Spleen (tissue), 13 donors: ENCODE measurements at places on chromosomes 3 and 15.

- DNase-seq = no peak
These were observed 18.2 kb upstream of the CLDN16 start for GRCh38 chr3:190369668-190370295.

DNA sequence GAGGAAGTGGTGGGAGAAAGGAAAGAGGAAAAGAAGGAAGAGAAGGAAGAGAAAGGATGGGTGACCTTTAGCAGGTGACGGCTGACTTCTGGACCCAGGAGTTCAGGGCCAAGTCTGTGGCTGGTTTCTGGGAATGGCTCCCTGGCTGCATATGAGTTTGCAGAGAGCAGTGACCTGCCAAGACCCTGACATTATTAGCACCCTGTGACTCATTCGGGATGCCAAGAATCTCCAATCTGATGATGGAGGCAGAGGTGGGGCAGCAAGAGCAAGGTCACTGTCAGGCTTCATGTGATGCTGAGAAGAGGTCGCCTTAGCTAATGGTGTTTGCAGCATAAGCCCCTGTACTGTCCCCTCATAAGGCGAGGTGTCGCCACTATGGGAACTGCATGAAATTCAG lies 42.6 kb downstream of the MYZAP start:
- no peak for DNase-seq

DNA sequence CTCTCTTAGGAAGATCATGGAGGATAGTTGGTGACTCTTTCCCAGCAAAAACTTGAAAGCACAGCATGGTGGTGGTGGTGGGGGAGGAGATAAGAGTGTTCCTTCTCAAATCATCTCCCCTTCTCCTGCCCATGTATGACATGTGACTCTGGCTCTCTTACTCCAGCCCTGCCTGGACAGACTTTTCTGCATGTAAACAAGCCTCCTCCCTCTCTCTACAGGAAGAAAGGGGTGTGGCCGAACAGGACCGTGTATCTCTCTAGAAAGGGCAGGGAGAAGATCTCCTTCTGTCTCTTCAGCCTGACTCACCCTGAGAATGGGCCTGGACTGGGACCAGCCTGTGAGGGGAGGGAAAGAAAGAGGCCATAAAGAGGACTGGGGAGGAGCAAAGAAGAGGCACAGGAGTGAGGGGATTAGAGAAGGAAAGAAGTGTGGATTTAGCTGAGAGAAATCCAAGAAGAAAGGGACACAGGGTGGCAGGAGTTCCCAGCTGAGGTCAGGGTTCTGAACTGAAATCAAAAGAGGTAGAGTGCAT lies 1.5 kb downstream of the CELF6 start:
- DNase-seq = no peak

GRCh38 chr3:47239929-47240328 lies 42.7 kb downstream of the KIF9 start:
- no peak for DNase-seq

DNA sequence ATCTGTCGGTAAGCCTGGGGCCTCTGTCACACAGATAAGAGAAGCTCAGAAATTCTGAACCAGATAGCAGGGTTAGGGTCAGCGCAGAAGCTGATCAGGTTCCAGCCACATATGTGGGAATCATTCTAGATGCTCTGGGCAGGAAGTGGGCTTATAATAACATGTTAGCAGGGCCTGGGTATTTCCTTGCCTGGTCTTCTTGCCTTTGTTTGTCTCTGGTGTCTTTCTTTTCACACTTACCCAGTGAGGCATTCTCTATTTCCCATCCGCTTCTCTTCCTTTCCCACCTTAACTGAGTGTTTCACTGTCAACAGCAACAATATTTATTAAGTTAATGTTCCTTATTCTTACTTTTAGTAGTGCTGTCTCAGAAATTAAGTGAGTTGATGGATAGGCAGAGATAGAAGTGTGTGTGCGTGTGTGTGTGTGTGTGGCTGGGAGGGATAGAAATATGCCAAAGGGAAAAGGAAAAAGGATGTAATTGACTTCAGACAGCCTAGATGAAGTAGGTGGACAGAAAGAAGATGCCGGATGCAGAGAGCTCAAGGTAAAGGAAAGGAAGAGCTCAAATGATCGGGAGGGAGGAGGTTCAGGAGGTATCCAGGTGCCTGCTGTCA lies 2.0 kb downstream of the PLA1A start:
- no peak for DNase-seq

- DNase-seq = no peak
These were observed 2.3 kb downstream of the CAMKV start for GRCh38 chr3:49867400-49867799.

DNA sequence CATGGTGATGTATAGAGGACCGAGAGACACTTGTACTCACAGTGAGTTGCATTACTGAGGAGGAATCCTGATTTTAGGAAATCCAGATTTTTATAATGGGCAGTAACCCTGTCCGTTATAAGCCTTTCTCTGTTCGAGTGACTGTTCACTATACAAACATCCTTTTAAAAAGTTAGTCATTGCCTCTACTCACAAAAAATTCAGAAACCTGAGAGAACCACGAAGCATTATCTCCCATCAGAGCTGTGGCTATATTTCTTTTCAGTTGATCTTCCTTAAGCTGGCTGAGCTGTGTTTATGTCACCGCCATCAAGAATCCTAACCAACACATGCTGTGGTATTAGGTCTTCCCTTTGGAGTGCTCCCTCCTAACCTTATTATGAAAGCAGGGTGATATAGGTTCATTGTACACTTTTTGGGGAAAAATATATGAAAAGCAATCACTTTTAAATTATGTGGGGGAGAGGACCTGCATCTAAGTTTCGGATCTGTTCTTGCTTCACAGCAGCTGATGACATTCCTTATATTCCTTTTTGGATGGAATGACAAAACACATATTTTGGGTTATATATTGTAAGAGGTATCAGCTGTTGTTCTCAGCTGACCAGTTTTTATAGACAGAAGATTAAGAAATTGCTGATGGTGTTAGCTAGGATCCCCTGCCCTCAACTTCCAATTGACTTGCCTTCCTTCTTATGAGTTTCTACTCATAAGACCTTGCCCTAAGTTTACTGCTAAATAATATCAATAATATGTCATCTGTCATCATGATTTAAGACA lies 465.9 kb upstream of the RASGRP1 start:
- no peak for DNase-seq

DNA sequence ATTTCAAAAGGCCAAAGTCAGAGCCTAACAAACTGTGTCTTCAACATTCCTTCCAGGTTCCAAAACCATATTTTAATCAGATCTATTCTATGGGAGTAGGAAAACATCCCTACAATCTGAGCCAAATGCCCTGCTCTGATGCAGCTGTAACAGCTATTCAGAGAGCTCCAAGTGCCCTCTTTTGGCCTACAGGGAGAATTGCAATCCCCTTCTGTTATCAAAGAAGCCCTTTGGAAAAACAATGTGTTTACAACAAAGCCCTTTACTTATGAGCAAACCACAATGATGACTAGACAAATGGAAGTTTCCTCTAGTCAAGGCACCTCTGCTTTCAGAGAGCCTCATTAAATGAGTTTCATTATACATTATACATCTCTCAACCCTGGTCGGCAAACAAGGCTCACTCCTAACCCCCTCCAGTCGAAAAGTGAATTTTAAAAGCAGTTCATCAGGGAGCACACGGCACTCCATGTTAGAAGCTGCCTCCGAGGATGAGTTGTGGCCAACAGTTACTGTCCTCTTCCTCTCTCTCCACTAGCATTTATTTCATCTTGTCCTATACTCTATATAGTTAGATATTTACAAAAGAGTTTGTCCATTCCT lies 42.6 kb upstream of the TMCO5A start:
- DNase-seq = no peak

DNA sequence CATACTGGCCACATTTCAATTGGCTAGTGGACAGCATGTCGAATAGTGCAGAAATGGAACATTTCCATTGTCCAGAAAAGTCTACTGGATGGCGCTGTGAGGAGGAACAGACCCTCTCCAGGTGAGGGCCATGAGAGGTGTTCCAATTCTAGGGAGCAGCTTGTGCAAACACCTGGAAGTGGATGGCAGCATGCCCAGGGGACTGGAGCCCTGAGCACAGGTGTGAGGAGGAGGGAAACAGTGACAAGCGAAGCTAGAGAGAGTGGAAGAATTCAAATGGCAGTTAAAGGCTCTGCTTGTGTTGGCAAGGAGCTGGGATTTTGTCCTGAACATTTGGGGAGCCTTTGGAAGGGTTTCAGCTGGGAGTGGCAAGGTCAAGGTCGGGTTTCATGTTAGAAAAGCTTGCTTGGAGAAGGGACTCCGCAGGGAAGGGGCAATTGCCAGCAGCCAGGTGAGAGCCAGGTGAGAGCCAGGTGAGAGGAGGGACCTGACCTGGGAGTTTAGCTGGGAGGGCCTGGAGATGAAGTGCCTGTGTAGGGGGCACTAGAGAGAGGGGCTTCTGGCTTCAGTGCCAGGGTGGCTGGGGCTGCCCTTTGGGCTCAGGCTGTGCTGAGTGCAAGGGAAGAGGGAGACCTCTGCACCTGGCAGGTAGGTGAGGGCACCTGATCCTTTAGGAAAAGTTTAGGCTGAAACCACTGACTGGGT lies 93.8 kb downstream of the LINGO1 start:
- peak; percentile 54 for DNase-seq

DNA sequence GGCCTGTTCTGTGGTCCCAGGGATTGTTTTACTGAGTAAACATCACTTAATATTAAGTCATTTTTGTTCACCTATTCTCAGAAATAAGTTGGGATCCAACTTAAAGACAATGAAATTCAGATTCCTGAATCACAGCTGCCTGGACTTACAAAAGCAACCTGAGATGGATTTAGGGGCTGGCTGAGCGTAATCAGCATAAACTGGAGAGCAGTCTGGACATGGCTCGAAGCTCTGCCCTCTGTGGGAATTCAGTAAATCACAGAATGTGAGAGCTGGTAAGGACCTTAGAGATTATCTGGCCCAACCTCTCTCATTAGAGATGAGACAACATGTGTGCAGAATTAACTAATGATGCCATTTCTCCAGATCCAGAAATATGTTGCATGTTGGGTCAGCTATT lies 23.7 kb downstream of the CCDC80 start:
- DNase-seq = no peak

DNA sequence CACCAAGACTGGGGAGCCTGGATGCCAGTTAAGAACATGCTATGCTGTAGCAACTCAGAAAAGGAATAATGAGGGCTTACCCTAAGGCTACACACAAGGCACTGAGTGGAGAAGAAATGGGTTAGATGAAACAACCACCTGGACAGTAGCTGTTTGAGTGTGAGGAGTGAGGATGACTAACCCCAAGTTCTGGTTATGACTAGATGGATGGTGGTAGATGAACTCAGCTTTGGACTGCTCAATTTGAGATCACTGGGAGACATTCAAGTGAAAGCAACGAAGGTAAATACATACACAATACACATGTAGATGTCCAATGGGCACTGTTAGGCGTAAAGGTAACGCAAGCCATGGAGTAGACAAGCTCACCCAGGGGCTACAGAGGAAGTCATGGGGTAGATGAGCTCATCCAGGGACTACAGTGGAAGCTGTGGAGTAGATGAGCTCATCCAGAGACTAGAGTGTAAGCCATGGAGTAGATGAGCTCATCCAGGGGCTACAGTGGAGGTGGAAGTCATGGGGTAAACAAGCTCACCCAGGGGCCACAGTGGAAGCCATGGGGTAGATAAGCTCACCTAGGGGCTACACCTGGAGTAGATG lies 98.3 kb downstream of the ANO10 start:
- DNase-seq = no peak

- no peak for DNase-seq
These were observed 36.3 kb upstream of the MEIS2 start for GRCh38 chr15:37136666-37137065.

GRCh38 chr3:32078864-32079263 lies 27.6 kb upstream of the GPD1L start:
- no peak for DNase-seq

- DNase-seq = peak; percentile 61
These were observed 56.8 kb downstream of the PLXNA1 start for GRCh38 chr3:127039719-127040118.

GRCh38 chr3:193982258-193982659 lies 153.7 kb upstream of the HES1 start:
- DNase-seq = peak; percentile 83

- DNase-seq = no peak
These were observed 5.6 kb downstream of the CCR1 start for GRCh38 chr3:46202535-46202934.

DNA sequence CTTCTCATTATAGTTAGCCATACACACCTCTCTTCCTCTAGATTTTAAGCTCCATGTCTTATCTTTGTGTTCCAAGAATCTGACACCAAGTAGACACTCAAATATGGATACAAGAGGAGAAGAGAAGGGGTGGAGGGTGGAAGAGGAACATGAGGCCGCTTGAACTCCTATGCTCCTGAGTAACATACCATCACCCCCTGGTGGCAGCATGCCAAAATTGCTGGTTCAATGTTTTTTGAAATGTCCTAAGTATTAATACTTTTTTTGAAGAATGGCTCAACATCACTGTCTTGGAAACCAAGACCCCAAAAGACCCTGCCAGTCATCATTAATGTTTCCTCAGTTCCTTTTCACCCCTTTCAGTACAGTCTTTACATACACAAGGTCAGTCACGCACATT lies 71.8 kb upstream of the HACD2 start:
- DNase-seq = no peak

GRCh38 chr3:79344876-79345871 lies 422.6 kb downstream of the ROBO1 start:
- DNase-seq = no peak

- no peak for DNase-seq
These were observed 181.1 kb downstream of the ITPR1 start for GRCh38 chr3:4674216-4674615.

DNA sequence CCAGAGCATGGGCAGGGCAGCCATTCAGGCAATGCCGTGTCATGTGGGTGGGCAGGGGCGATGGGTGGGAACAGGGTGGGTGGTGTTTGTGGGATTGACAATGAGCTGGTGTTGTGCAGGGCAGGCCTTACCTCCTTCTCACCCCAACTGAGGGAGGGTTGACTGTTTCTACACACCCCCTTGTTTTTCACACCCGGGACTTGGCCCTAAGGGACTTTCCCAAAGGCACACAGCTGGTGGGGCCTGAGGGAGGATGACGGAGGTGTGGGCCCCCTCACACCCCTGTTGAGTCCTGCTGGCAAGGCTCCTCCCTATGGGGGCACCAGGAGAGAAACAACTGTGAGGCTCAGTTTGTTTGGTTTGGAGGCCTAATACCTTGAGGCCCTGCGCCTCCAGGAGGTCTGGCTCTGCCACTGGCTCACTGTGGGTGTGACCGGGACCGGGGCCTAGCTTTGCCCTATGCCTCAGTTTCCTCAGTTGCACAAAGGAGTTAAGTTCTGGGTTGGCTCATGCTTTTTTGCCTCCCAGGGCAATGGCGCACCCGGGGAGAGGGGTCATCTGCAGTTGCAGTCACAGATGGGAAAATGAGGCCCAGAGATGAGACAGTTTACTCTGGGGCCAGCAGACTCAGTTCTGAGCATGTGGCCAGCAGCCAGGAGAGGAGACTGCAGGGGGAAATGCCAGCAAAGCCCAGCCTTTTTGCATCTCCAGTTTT lies 5.1 kb upstream of the DNAH1 start:
- DNase-seq = no peak

- no peak for DNase-seq
These were observed 68.6 kb downstream of the VGLL4 start for GRCh38 chr3:11574981-11575669.
